ENCODE measurements at places on chromosomes 16 and 17. TPM values are rescaled to one million over a fixed set of nuclear protein-coding genes. Genes with fewer than 3 reads are reported as not detected.

- H3K4me3 ChIP-seq = peak within 1 kb of the TSS; percentile 73
- H3K4me1 ChIP-seq = peaks cover 9% of the 10 kb centered on the region
- peak within 1 kb of the TSS; percentile 65 for H3K27ac ChIP-seq
- H3K27me3 ChIP-seq = peaks cover 3% of the 10 kb centered on the region
These were observed at the start of gene FBXO47 for GRCh38 chr17:38967290-38967738. Gene FBXO47, minus strand, starts transcription at chr17:38967403. Its CDS starts 4,378 bp downstream, at chr17:38963025.

DNA sequence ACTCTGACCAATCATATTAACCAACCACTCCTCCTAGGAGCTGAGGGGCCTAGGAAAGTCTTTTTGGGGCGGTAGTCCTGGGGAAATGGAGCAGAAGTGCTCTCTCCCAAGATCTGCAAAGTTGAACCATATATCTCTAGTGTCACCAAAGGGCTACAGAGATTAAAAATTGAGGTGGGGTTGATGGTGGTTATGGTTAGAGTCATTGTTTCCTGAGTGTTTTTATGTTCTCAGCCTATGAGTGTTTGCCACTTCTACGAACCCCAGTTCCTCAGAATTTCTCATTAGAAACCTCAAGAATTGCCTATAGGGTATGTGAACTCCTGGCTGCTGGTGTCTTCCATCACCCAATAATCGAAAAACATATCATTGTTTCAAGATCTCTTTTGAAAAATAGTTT is 217.8 kb downstream of the CDRT15L2 start:
- H3K36me3 ChIP-seq = peaks cover 2% of the 10 kb centered on the region
- H3K27ac ChIP-seq = peak overlapping the region; percentile 94
- DNase-seq = no peak
- H3K4me3 ChIP-seq = peak overlapping the region; percentile 65
- H3K4me1 ChIP-seq = peaks cover 30% of the 10 kb centered on the region

DNA sequence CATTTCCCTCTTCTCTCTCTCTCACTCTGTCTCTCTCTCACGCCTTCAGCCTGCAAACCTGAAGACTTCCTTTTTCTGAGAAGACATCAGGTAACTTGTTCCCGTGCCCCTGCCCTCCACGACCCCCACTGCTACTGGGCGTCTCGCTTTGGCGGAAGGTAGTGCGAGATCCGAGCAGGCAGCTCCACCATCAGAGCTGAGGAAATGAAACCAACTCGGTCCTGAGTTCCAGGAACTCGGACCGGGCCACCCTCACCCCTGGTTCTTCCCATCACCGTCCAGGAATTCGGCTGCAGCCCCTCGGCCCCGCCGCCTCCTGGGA is 585 bp downstream of the MLKL start:
- H3K27me3 ChIP-seq = no peaks in the 10 kb centered on the region
- peak overlapping the region; percentile 91 for H3K4me3 ChIP-seq
- peaks cover 48% of the 10 kb centered on the region for H3K4me1 ChIP-seq
- peak overlapping the region; percentile 91 for H3K27ac ChIP-seq
- peak; percentile 17 for DNase-seq

- peaks cover 14% of the 10 kb centered on the region for H3K4me1 ChIP-seq
- no peak overlapping the region for H3K4me3 ChIP-seq
- H3K27me3 ChIP-seq = no peaks in the 10 kb centered on the region
- no peak for DNase-seq
- no peak overlapping the region for H3K27ac ChIP-seq
These were observed 20.3 kb downstream of the NF1 start for GRCh38 chr17:31114956-31115555.

DNA sequence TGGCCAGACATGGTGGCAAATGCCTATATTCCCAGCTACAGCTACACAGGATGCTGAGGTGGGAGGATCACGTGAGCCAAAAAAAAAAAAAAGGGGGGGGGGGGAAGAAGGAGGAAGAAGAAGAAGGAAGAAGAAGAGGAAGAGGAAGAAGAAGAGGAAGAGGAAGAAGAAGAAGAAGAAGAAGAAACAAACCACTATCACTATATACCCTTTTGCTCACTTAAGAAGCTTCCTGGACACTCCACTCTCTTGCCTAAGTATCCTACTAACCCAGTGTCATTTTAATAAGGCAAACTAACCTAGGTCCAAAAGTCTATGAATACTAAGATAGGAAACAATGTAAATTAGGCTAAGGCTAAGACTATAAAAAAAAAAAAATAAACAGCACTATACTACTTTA is 54.8 kb downstream of the GPATCH8 start:
- H3K36me3 ChIP-seq = no peaks in the 10 kb centered on the region
- no peak overlapping the region for H3K4me3 ChIP-seq
- H3K27ac ChIP-seq = no peak overlapping the region
- peaks cover 21% of the 10 kb centered on the region for H3K4me1 ChIP-seq
- DNase-seq = no peak

- peaks cover 31% of the 10 kb centered on the region for H3K4me1 ChIP-seq
- H3K4me3 ChIP-seq = no peak overlapping the region
- H3K36me3 ChIP-seq = peaks cover 21% of the 10 kb centered on the region
- DNase-seq = no peak
- no peaks in the 10 kb centered on the region for H3K27me3 ChIP-seq
- peak overlapping the region; percentile 30 for H3K27ac ChIP-seq
These were observed 3.3 kb downstream of the IFT20 start for GRCh38 chr17:28331891-28332420.

GRCh38 chr17:18124345-18125126 is 16.0 kb downstream of the MYO15A start:
- H3K27me3 ChIP-seq = no peaks in the 10 kb centered on the region
- no peak for DNase-seq
- H3K4me3 ChIP-seq = no peak overlapping the region
- no peaks in the 10 kb centered on the region for H3K36me3 ChIP-seq

DNA sequence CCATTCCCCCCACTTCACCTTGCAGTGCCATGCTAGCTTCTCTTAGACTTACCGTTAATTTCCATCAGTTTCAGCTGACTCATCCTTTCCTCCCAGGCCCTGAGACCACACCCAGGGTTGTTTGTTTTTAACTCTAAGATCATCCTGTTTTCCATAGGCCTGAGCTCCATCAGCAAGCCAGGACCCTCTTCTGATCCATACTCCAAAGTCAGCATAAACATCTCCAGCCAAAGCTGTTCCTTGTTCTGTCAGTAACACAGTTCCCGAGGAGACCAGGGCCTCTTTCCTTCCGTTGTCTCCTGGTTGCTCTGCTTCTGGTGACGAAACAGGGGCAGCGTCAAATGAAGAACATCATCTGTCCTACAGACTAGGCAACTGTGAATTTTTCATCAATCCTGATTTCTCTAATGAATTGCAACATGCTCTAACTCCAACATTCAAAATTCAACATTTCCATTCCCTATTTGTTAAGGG is 83.8 kb upstream of the HNF1B start:
- no peaks in the 10 kb centered on the region for H3K27me3 ChIP-seq
- no peak for DNase-seq
- no peak overlapping the region for H3K4me3 ChIP-seq
- H3K27ac ChIP-seq = peak overlapping the region; percentile 75

GRCh38 chr17:81396722-81397313 is 1.6 kb downstream of the BAHCC1 start:
- peaks cover 13% of the 10 kb centered on the region for H3K4me1 ChIP-seq
- H3K27ac ChIP-seq = no peak overlapping the region
- peak; percentile 30 for DNase-seq
- peaks cover 4% of the 10 kb centered on the region for H3K36me3 ChIP-seq
- H3K27me3 ChIP-seq = peaks cover 52% of the 10 kb centered on the region

DNA sequence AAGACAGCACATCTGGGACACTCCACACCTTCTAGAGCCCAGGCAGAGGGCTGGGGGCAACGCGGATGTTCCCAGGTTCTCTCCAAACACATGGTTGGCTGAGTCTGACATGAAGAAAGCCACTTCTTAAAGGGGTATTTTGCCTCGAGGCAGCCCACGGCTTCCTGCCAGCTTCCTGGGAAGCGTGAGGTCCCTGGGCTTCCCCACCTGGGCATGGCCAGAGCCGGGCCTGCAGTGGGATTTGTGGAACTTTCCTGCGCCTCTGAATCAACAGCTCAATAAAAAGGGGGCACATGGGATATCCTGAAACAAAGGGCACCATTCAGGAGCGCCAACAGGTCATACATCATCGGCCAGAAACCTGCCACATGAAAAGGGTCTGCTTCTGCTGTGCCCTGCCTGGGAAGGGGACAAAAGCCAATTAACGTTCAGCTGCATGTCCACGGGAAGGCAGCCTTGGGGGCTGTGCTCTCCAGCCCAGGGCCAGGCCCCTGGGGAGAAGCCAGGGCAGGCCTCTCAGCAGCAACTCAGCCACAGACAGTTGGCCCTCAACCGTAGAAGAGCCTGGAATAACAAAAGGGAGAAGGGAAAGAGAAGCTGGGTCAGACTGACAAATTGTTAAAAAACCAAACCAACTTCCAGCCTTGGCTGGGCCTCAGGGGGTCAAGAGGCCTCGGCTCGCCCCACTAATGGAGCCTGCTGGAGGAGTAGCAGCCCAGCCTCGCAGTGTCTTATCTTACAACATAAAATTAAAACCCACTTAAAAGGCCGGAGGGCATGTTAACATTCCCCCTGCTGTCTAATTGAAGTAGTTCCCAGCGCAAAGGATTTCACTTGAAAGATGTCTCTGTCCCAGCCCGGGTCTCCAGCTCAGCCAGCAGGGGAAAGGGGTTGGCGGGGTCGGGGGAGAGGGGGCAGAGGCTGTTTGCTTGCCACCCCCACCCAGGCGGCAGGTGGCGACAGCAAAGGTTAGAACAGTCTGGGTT is 34.2 kb downstream of the TBX4 start:
- H3K27ac ChIP-seq = no peak overlapping the region
- DNase-seq = no peak
- H3K4me1 ChIP-seq = no peaks in the 10 kb centered on the region
- peaks cover 3% of the 10 kb centered on the region for H3K27me3 ChIP-seq

DNA sequence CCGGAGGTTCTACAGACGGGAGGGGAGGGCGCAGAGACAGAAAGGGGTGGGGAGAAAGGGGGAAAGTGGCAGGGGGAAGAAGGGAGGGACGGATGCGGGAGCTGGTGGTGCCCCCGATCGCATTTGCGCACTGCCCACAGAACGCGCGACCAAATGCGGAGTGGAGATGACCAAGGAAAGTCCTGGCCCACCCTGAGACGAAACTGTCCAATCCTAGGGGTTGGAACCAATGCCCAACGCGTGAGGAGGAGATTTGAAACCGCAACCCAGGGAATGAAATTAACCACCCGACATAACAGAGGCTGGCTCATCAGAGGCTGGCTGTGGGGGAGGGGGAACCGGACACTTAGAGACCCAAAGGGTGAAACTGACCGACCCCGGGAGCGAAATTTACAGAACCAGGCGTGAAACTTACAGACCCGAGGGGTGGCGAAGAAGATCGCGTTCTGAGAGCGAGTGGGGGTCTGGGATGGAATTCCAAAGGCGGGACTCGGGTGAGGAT is 1.4 kb downstream of the HES7 start:
- no peaks in the 10 kb centered on the region for H3K36me3 ChIP-seq
- H3K4me3 ChIP-seq = peak overlapping the region; percentile 87
- no peak for DNase-seq
- peaks cover 68% of the 10 kb centered on the region for H3K4me1 ChIP-seq
- H3K27ac ChIP-seq = peak overlapping the region; percentile 48

The PRSS53 gene
- 5.1 TPM for total RNA-seq
